Stimulated activated CD4-positive, alpha-beta T cell treated with anti-CD3 and anti-CD28 coated beads, TNF-alpha, amount 100 ng/mL, for 4 hours (primary cell): ENCODE measurements at places on chromosomes 5 and 9.

GRCh38 chr5:96180684-96181435 is 219.2 kb upstream of the ELL2 start:
- no peak for DNase-seq

GRCh38 chr9:131366761-131367401 is 27.0 kb upstream of the PRRC2B start:
- no peak for DNase-seq

DNA sequence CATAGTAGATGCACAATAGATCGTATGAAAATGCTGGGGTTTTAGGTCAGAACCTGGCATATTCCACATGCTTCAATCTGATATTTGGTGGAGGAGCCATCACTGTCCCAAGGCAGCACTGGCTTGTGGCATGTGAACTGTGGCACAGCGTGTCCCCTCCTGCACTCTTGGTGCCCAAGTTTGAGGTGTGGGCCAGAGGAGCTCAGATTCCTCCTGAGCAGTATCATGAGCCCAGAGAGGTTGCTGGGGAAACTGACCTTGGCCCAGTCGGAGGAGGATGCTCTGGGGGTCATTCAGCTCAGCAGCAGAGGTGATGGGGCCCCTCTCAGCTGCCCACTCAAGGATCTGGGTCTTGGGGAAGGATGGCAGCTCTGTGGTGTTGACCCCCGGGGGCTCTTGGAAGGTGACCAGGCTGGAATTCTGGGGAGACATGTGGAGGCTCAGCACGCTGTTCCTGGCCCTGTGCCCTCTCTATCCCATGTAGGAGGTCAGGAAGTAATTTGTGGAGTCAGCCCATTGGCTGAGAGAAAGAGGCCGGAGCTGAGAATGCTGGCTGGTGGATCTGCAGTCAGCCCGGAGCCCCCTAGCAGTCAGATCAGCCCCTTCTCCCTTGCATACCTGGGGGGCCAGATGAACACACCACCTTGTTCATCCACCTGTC is 23.7 kb downstream of the FPGS start:
- DNase-seq: no peak

DNA sequence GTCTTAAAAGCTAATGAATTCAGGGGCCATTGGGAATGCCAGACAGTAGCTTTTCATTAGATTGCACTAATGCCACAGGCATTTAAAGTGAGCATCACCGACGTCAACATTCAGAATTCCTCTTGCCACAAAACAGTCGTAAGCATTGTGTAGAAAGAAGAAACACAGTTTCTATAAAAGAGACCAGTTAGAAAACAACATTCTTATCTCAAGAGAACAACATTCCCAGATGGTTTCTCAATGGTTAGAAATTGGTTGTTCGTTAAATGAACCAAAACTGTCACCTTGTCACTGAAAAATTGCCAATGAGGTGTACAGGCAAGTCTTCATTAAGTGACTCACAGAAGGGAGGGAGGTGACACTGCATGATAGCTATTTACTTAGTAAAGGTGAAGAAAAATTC is 401.6 kb upstream of the PRR16 start:
- no peak for DNase-seq

DNA sequence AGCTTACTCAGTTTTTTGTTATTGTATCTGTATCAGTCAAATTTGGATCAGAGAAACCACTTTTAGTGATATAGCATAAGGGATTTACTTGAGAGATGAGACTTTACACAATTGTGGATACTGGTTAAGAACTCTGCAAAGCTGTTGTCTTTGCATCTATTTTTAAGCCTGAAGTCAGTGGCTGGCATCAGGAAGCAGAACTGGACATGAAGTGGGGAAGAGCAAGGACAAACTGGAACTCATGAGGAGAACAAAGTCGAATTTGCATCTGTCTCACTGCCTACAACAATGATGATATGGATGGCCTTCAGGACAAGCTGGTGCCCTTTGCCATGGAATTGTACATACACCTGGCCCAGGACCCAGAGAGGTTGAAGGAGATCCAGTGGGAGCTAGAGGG is 15.8 kb upstream of the MYORG start:
- no peak for DNase-seq

- DNase-seq: no peak
Observed at GRCh38 chr5:151734064-151734408, 24.4 kb downstream of the ATOX1 start.

DNA sequence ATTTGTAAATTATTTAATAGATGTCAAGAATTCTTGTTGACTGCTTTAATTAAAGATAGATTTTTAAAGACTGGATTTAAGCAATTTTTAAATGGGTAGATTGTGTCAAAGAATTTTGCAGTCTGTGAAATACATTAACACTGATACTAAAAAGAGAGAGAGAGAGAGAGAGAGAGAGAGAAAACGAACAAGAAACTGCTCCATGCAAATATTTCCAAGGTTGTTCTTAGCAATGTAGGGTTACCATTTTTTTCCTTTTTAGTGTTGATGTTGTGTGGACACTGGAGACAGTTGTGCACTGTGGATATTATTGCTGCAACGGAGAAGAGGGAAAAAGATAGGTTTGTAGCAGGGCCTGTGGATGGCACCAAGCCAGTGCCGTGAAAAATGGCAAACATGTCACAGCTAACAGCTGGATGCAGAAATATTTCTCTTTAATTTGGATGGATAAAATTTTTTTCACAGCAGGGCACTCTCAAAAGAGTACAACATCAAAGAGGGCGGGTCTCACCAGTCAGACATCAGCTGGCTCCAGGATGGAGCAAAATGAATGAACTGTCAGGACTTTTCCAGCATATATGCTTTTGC is 58.2 kb downstream of the PRDM6 start:
- no peak for DNase-seq

DNA sequence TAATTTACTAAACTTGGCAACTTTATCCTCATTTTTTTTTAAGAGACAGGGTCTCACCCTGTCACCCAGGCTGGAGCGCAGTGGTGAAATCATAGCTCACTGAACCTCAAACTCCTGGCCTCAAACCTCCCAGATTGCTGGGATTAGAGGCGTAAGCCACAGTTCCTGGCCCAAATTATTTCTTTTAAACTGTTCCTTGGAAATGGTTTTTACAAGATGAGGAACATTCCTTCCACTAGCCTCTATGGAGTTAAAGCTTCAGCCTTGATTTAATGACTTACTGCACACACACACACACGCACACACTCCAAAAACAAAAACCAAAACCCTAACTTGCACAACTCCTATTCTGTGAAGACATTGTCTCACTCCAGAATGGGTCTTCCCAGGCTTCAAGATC is 77.2 kb upstream of the TARS1 start:
- DNase-seq: no peak

DNA sequence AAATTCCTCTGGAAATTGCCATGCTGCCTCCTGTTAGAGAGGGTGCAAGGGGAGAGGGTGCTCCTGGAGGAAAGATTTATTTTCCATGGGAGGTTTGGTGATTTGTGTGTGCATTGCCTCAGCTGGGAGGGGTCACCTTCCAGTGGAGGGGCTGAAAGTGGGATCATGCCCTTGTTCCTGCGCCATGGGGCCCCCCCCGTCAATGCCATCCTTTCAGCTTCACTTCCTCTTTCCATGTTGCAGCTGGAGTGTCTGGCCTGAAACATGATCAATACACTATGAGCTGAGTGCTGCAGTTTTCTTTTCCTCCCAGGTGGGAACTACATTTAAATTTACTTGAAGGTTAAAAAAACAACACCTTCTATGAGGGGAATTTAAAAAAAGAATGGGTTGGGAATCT is 176.8 kb downstream of the MELK start:
- DNase-seq: no peak

DNA sequence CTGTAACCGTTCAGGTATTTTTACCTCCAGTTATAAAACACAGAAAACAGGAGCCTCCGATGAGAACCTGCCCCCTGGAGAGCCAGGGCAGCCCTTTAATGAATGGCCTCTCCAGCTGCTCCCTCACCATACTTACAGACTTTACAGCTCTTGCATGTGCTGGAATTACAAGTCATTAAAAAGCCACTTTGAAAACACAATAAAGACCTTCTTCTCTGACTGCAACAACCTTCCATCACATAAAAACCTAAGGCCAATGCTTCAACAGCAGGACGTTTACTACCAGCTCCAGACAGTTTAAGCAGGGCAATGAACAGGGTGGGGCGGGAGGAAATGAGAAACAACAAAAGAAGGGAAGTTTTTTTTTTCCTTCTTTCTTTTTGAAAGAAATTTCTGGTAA is 213.8 kb downstream of the MLLT3 start:
- no peak for DNase-seq

- no peak for DNase-seq
Observed at GRCh38 chr9:112422417-112423148, 42.7 kb downstream of the HSDL2 start.

GRCh38 chr5:28678899-28679298 is 1640.5 kb upstream of the CDH9 start:
- no peak for DNase-seq

DNA sequence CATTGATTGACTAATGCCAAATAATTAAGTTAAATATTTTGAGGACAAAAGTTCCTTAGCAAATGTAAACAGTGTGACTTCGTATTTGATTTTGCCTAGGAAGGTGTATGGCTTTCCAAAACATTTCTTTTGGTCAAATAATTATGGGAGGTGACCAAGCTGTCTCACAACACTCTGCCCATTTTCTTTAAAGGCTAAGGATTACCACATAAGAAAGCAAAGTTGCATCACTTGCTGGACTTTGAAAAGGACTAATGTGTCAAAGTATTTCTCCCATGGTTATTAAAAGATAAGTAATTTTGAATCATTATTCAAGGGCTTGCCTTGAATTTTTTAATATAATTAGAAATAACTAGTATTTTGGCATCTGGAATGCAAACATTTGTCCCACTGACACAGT is 74.7 kb downstream of the HAPLN1 start:
- DNase-seq: no peak

- DNase-seq: peak; percentile 12
Observed at GRCh38 chr9:124257844-124258606, at the start of gene NEK6. Gene NEK6 (plus strand): TSS chr9:124257949. CDS start chr9:124301965, 44,016 bp downstream.

- DNase-seq: no peak
Observed at GRCh38 chr5:158084292-158084691, 225.3 kb upstream of the CLINT1 start.

DNA sequence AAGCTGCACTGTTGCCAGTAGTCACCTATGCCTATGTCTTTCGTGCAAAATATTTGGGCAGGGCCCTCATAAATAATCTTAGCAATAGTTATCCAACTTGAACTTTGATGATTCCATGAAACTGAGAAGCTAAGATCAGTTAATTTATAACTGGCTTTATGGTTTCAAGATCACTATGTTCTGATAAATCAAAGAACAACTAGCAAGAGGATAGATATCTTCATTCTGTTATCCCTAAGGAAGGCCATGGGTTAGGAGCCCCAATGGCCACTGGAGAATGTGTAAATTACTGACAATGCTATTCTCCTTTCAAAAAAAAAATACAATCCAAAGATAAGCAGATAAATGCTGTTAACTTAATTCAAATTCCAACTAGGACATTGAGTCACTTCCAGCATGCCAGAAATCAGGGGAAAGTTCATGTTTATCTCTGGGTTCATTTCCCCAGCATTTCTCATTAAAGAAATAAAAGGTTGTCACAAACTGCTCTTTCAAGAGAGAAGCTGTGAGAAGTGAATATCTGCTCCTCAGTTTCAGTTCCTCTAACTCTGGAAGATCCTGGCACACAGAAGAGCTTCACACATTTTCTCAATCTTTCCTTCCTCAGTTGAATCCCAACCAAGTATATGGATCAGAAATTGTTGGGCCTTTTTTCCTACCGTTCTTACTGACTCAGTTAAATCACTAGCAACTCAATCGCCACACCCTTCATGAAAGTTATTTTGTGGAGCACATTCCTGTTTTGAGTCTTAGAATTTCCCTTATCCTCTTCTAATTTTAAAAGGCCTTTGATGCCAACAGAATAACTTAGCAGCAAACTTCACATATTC is 59.6 kb upstream of the SLC1A1 start:
- no peak for DNase-seq

DNA sequence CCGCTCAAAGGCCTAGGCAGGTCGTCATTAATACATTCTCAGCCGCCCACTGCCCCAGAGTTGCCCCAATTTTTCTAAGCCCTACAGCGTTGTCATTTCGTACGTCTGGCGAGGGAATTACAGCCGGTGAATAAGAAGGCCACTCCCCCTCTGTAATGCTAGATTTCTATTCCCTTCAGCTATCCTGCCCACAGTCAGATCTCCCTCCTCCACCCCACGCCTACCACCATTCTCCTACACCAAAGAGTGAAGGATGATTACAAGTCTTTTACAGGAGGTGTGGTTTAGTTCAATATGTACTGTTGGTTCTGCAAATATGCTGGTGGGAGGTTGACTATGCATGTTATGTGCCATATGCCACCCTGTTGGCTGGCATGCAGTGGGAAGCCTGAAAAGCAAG is 83.7 kb upstream of the SMIM15 start:
- DNase-seq: no peak

DNA sequence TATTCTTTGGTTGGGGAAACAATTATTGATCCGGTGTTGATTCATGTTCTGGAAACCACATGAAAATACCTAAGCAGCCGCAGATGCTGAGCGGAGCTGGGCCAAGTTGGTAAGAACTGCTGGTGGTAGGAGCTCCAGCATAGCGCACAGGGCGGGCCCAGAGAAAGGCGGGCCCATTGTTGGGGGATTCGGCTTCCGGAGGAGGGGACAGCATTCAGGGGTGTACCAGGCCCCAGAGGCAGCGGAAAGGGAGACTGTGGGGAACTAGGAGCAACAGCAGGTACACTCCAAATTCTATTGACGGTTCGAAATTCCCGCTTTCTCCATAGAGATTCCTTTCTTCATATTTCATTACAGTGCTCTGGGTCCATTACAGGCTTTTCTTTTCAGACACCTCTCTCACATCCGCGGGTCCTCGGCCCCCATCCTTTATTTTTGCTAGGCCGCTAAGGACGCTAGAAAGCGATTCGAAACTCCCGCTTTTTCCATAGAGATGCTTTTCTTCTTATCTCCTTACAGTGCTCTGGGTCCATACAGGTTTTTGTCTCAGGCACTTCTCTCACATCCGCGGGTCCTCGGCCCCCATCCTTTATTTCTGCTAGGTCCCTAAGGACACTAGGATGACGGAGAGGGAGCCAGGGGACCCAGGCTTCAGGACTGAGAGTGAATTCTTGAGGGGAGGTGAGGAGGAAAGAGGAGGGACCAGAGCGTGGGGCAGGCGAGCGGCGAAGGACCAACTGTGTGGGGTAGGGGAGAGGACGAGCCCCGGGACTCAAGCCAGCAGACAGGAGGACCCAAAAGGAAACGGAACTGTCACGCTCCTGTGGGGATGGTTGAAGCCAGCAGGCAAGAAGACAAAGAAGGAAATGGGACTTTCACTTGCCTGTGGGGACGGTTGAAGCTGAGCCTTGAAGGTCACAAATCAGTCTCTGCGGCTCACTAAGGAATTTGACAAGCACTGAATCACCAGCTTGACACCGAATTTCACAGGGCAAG is at the start of gene CCDC152:
CCDC152 (plus strand) TSS at position 213 of the 996 bp plus-strand sequence. CDS start 2,304 bp downstream, outside the sequence.
- DNase-seq: peak; percentile 24

DNA sequence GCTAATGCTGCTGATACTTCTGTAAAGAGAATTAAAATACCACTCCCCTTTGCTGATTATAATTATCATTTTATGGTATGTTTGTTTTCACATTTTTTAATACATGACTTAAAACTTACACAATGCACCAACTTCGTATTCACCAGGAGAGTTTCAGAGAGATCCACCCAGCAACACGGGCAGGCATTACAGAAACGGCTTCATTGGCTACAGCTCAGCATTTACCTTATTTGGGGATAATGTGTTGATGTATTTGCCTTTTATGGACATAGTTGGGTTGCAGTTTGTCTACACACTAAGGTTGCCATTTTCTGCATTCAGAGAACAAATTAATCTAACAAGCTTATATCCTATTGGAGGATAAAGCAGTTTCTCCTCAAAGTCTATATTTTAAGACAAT is 423.6 kb downstream of the PRDM9 start:
- no peak for DNase-seq
